Jurkat, Clone E6-1 (cell line): ENCODE measurements at places on chromosomes 6 and 20.

DNA sequence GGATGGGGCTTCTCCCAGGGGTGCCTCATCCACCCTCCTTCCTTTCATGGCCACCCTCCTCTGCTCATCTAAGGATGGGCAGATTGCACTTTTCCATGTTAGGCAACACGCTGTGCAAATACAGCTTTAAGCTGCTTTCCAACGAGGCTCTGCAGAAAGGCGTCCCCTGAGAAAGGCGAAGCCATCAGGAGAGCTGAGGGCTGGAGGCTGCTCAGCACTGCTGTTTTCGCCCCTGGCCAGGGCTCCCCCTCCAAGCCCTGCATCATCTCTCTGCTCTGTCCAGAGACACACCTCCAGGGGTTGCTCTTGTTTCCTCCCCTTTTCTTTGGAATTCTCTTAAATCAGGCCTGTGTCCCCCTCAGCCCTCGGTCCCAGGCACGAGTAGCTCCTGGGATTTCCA lies 526.1 kb downstream of the CDH26 start:
- no peak for DNase-seq

- DNase-seq = no peak
Observed at GRCh38 chr6:142381845-142382378, 80.1 kb downstream of the ADGRG6 start.

- peak; percentile 5 for DNase-seq
Observed at GRCh38 chr6:76633259-76633658, 560.8 kb upstream of the IMPG1 start.

GRCh38 chr6:73796881-73797280 lies 100.9 kb downstream of the CD109 start:
- DNase-seq = no peak

- no peak for DNase-seq
Observed at GRCh38 chr6:41548098-41548840, 2.1 kb downstream of the FOXP4 start.

GRCh38 chr6:35492258-35492973 lies 4.5 kb downstream of the TEAD3 start:
- DNase-seq = no peak

- peak; percentile 17 for DNase-seq
Observed at GRCh38 chr6:95804847-95805541, 210.8 kb upstream of the FUT9 start.

DNA sequence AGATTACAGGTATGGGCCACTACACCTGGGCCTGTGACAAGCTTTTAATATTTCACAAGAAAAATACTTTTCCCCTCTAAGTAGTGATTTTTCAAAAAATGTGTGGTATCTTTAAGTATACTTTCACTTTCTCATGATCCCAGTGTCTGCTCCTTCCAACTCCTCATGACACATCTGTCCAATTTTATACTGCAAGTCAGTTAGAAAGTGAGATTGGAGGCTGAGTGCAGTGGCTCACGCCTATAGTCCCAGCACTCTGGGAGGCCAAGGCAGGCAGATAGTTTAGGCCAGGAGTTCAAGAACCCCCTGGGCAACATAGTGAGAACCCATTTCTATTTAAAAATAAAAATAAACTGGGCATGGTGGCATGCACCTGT lies 20.2 kb downstream of the PIM1 start:
- no peak for DNase-seq

DNA sequence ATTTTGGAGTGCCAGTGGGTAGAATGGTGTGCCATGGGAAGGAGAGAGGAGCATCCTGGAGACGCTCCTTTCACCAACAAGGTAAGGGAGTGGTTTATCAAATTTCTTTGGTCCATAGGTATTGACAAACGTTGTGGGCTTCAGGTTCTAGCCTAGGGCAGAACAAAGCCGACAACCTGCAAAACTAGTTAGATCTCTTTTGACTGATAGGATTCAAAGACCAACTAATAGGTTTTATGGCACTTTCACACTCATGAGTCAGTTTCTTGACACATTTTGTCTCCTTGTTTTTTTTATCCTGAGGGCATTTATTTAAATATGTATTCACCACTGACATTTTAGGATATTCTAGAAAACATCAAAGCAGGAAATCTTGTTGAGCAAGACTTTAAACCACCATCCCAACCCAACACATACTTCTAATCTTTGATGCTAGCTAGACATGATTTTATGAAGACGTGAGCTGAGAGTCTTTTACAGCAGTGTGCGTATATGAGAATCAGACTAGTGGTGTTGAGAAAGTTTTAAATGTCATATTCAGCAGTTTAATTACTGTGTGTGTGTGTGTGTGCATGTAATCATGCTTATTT lies 370.4 kb upstream of the HSF2 start:
- no peak for DNase-seq

GRCh38 chr20:36852187-36852586 lies 23.8 kb upstream of the TLDC2 start:
- no peak for DNase-seq

GRCh38 chr20:9179867-9180266 lies 111.0 kb downstream of the PLCB4 start:
- no peak for DNase-seq

DNA sequence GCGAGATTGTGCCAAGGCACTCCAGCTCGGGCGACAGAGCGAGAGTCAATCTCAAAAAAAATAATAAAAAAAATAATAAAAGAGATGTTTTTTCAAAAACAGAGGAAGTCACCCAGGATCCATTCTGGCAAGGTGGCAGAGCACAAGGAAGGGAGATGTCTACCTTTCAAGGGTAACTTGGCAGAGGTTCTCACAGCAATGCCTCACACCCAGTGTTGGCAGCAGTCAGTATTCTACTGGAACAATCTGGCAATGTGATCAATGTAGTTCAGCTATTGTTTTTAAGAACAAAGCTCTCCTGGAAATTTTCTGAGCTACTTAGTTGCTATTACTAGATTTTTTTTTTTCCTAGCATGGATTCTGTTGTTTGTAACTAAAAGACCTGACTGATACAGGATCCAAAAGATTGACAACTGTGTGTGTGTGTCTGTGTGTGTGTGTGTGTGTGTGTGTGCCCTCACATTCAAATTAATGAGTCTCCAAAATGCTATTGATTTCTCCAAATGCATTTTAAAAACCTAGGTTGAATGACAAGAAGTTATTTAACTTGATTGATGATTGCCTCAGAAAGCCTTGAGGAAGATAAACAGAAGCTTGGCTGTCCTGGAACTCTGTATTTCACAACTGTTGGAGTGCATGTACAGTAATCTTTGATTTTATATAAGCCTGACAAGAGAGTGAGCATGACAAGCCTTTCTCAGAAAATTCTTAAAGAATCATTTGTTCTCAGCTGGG lies 114.1 kb upstream of the RREB1 start:
- no peak for DNase-seq

GRCh38 chr6:14750059-14750661 lies 495.7 kb upstream of the JARID2 start:
- no peak for DNase-seq

- DNase-seq = peak; percentile 28
Observed at GRCh38 chr6:30990422-30991086, 7.0 kb downstream of the MUC21 start.

DNA sequence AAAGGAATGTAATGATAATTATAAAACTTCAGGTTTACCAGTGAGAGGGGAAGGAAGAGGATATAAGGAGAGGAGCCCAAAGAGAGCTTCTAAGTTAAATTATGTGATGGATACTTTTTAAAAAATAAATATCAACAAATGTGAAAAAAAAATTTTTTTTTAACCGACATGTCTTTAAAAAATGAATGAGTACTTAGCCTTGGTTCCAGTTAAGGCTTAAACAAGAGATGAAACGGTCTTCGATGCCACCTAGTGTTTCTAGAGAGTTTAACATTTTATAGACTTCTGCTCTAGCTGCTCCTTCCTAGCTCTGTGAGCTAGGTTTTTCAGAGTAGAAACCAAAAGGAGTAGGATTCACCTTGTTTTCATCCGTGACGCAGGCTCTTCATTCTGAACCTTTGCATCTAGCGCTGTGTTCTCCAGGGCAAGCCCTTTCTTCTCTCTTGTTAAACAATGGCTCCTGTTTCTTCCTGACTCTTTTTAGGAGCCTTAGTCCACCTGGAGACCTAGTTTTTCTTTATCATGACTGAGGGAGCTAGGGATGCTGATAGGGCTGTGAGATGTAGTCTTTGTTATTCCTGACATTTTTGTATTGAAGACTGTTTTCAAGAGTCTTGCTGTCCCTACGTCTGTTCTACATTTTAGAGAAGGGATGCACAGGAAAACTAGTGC lies 42.4 kb upstream of the GNRH2 start:
- DNase-seq = peak; percentile 66

DNA sequence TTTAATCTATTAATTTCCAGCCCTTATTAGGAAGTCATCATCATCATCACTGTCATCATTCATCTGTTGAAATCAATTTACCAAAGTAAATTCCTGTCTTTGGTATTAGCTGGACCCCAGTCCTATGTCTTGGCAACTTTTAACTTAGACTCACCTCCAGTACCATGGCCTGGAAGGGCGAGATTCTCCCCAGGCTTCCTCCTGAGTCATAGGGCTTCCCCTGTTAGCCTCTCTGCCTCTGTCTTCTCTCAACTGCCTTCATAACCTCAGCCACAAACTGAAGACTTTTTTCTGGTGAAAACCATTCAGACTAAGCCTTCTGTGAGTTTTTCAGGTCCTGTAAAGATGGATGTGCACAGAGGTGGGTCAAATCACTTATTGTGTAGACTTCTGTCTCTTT lies 95.0 kb downstream of the NKAIN2 start:
- no peak for DNase-seq

DNA sequence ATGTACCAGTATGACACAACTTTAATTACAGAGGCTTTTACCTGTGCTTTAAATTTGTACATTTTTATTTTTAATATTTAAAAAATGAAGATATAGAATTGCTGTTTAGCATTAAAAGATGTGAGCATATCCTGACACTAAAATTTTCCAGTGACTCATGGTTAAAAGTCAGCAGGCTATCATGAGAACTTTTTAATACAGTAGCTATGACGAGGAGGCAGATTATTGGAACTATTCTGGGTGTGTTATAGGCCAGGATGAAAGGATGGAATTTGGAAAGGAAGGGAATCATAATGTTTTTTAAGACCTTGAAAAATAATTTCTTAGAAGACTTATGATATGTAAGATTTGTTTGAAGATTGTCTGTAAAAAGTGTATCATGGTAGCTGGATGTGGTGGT lies 91.0 kb downstream of the GFRA4 start:
- DNase-seq = no peak

DNA sequence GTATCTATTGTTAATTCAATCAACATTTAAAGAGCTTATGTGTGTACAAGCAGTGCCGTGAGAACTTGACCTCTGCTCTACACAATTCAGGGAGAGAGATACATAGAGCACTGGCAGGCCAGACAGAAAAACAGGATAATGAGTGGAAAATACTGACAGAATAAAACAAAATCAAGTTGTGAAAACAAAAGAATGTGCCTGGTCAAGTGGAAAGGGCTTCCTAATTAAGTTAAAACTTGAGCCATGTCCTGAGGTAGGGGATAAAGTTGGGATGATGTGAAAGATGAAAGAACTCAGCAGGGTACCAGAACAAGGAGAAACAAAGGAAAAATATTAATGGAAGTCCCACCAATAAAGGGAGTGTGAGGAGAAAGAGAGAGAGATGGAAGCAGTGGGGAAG lies 672.8 kb downstream of the GRIK2 start:
- DNase-seq = no peak

GRCh38 chr6:29608131-29608530 lies 23.2 kb downstream of the OR2H2 start:
- no peak for DNase-seq

DNA sequence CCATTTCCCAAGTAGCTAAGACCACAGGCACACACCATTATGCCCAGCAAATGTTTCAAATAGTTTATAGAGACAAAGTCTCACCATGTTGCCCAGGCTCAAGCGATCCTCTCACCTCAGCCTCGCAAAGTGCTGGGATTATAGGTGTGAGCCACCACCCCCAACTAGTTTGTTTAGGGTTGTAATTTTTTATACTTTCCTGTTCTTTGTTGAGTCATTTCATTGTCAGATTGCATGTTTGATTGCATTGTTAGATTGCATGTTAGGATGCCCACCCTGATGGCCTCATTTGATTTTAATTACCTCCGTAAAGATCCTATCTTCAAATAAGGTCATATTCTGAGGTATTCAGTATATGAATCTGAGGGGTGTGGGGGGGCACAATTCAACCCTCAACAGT lies 73.3 kb upstream of the SASH1 start:
- DNase-seq = no peak

- DNase-seq = no peak
Observed at GRCh38 chr6:127115084-127115655, 3.3 kb upstream of the RSPO3 start.

DNA sequence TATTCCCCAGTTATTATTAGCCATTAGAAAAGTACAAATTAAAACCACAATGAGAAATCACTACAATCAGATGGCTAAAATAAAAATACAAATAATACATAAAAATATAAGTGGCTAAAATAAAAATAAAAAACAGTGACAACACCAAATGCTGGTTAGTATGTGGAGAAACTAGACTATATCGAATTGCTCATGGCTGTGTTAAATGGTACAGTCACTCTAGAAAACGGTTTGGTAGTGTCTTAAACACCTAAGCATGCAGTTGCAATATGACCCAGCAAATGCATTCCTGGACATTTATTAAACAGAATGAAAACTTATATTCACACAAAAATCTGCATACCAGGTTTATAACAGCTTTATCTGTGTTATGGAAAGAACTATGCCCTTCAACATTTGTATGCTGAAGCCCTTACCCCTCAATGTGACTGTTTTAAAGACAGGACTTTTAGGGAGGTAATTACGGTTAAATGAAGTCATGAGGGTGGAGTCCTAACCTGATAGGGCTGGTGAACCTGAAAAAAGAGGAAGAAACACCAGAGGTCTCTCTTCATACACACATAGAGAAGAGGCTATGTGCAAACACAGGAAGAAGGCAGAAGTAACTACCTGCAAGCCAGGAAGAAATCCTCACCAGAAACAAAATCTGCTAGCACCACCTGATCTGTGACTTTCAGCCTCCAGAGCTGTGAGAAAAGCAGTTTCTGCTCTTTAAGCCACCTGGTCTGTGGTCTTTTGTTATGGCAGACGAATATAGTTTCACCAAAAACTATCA lies 84.9 kb downstream of the ASCC3 start:
- DNase-seq = no peak

DNA sequence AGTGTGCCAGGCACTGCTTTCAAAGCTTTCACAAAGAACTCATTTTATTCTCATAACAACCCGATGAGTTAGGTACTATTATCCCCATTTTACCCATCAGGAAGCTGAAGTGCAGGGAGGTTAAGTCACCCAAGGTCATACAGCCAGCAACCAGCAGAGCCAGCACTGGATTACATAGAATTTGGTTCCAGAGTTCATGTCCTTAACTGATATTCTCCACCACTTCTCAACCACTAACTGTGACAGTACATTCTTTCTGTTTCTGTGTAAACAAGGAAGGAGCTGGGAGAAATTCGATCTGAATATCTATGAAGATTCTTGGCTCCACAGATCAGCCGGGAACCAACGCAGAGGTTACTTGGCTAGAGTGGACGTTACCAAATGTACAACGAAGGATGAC lies 98.0 kb downstream of the KIF16B start:
- no peak for DNase-seq

DNA sequence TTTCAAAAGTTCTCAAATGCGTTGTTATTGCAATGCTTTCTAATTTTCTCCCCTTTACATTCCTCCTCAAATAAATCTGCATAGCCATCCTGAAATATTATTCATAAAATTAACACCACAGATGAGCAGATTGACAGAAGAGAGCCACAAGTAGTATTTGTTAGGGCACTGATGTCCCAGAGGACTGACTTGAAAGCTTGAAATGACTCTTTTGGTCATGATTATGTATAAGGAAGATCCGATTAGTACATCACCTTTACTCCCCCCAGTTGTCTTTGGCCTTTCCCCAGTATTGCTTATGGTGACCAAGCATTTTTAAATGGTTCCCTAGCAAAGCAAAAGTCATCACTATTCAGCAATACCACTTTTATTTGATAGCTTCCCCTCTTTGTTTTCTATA lies 187.6 kb downstream of the ADAT2 start:
- DNase-seq = no peak
